ENCODE measurements at places on chromosomes 13 and 19.

DNA sequence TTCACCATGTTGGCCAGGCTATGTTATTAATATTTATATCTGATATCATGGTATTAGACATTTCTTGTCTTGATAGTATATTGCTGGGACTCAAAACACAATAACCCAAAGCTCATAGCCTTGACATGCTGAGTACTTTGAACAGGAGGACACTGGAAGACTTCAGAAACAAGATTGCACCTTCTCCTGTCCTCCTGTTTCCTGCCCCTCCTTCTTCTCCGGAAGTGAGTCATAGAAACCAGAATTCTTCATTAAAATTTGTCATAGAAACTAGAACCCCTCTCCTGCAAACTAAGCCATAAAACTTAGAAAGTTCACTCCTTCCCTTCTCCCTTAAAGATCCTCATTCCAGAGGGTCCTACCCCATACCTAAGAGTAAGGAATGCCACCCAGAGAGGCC, 400.2 kb downstream of the SLITRK5 start:
- no peak for DNase-seq

- DNase-seq, result no peak
Observed at GRCh38 chr13:60227158-60227557, 63.4 kb upstream of the DIAPH3 start.

GRCh38 chr13:104796581-104796980, 1730.4 kb upstream of the SLC10A2 start:
- no peak for DNase-seq

- no peak for DNase-seq
Observed at GRCh38 chr13:44680746-44681355, 104.7 kb upstream of the TSC22D1 start.

DNA sequence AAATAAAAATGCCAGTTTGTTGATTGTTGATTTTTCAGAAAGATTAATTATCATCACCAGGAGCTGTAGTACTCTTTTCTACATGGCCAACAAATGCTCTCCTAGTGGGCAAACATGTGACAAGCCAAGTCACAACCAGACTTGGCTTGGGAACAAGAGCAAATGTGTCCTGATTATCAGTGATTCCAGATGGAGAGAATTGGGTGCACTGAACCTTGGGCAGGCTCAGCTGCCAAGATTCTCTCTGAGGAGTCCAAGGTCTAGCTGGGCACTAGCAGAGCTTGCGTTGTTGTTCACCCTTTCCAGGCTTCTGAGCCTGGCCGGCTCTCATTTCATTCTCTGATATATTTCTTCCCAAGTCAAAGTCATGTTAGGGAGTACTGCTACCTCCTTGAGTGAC, 27.3 kb upstream of the GPI start:
- DNase-seq, result no peak

GRCh38 chr19:2013683-2013961, 1.9 kb downstream of the BTBD2 start:
- DNase-seq, result no peak

DNA sequence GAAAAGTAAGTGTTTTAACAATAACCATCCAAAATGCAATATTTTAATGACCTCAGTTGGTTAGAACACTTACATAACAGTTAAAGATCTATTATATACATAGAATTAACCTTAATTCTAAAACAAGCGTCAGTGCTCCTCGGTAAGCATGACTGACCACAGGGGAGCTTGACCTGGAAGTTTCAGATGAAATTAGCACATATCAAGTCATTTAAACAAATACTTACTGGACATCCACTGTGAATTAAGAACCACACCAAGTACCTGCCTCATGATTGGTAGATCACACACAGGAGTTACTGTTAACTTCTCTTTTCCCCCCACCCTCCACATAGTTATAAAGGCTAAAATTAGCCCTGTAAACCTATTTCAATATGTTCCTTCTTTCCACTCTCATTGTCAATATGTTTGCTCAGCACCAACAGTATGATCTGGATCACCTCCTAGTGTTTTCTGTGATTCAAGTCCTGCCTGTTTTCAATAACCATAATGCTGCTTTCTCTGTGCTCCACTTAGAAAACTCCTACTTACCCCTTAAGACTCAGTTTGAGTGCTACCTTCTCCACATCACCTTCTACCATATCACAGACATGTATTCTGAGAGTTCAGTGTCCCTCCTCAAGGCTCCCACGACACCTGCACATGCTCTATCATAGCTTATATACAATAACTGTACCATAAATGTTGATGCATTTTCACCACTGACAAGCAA, 209.0 kb downstream of the VWA8 start:
- no peak for DNase-seq

- DNase-seq, result no peak
Observed at GRCh38 chr13:77832339-77833100, 86.1 kb downstream of the EDNRB start.

DNA sequence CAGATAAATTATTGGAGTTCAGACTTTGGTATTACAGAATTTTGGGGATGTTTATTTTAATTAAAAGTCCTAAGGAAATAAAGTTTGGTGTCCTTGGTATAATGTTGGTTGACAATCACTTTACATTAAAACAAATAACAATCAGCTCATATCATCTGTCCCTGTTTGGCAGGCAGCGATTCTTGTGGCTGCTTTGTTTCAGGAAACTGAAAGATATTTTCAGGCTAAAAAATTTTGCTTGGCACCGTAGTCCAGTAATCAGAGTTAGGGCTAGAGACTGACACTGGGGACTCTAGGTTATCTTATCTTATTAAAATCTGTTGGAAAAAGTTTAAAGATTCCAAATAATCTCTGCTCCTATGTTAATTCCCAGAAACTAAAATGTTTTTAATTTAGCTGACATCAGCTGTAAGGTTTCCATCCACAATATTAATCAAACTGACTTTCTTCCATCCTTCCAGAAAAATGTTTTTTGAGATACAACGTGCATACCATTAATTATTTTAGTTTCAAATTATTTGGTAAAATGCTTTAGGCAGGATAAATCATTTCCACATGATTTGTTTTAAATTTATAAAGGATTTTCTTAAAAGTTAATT, 97.6 kb downstream of the ZIC5 start:
- DNase-seq, result no peak

DNA sequence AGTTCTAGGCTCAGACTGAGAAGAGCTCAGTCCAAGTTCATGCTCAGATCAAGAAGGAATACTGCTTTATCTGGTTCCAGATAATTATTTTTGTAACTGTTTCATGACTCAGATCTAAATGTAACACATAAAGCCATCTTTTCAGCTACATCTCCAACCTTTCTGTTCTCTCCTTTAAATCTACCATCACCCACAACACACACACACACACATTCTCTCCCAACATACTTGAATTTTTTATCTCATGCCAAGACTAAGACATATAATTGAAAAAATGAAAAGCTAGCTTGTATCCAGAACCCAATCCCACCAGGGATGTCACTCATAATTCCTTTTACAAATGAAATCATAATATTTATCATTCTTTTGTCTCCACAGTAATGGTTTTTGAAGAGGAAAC, 7.6 kb downstream of the KATNAL1 start:
- no peak for DNase-seq

- DNase-seq, result no peak
Observed at GRCh38 chr13:36288794-36289391, 8.7 kb downstream of the CCDC169 start.

GRCh38 chr13:30065181-30065580, 214.8 kb upstream of the UBL3 start:
- DNase-seq, result no peak

DNA sequence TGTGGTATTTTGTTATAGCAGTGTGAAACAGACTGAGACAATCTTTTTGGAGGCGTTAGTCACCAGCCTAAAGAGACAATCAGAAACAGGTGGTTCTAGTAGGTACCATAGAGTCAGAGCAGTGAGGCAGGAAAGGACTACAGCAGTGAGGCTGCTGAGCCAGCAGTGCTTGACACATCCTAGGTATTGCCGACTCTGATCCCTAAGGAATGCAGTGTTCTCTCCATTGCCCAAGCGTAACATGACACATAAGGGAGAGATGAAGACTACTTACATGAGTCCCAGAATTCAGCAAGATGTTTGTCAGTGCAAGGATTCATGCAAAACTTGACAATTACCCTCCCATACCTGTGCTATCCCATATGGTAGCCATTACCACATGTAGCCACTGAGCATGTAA, 62.4 kb upstream of the XPO4 start:
- DNase-seq, result no peak

- peak; percentile 25 for DNase-seq
Observed at GRCh38 chr13:63124863-63125262, 1709.2 kb upstream of the PCDH20 start.

GRCh38 chr19:21750586-21751128, 16.7 kb downstream of the ZNF100 start:
- no peak for DNase-seq

DNA sequence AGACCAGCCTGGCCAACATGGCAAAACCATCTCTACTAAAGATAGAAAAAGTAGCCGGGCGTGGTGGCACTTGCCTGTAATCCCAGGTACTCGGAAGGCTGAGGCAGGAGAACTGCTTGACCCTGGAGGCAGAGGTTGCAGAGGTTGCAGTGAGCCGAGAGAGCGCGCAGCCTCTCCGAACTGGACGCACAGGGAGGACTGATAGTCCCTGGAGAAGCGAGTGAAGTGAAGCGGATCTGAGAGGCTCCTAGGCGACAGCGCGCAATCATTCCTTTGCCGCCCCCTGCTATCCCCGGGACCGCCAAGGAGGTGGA, 233 bp downstream of the ZNF561 start:
- DNase-seq, result no peak

DNA sequence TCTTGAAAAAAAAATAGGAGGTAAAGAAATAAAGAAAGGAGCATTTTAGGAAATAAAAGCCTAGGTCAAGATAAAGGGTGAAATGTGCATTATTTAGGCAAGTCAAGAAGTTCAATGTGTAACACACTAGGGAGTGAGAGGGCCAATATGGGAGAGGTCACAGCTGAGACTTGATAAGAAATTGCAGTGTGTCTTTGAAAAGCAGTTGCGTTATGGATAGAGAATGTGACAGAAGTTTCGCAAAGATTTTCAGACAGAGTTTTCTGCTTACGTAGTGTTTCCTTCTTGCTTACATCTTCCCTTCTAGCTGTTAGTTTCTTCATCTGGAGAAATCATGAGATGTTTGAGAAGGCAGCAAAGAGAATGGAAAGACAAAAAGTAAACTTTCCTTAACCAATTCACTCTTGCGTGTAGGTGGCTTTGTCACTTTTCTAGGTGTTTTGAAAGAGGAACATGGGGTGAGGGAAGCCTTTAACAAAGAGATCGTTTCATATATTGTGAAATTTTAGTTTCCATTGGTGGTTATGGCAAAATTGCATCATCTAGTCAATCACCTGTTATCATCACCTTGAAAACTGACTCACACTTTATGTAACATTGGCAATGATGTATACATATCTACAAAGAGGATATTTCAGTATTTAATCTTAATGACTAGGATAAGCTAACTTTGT, 975.5 kb downstream of the OLFM4 start:
- DNase-seq, result no peak

DNA sequence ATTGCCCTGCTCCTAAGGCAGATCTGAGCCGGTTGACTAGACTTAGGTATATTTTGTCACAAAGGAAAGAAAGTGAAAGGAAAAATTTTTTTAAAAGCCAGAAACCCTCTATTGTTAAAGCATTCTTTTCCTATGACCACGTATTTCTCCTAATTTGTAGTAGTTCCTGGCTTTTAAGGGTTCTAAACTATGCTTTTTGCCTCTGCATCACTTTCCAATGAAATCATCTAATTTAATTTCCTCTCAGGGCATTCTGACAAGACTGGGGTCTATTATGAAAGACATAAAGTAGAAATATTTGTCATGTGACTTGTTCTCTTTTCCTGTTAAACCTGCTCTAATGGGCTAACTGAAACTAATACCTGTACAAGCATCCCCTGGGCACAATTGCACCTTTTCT, 233.0 kb upstream of the PRR20A start:
- DNase-seq, result no peak

DNA sequence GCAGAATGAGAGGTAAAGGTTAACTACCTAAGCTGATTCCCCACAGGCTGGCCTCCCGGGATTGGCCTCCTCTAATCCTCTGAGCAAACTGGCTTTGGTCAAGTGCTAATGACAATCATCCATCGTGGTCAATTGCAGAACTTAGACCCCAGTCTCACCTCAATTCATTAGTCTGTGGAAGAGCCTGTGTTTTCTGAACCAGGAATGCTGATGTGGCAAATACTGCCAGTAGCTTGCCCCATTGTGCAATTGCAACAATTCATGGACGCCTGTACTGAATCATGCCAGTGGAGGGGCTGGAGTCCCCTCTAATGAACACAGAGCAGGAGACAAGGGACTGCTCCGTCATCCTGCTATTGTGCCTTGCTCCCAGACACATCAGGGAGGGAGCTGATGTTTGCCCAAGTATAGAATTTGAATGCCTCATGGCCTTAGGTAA, 1256.5 kb downstream of the EFNB2 start:
- DNase-seq, result peak; percentile 61
